ENCODE measurements at places on chromosomes 1 and 21. TPM values are rescaled to one million over a fixed set of nuclear protein-coding genes. Genes with fewer than 3 reads are reported as not detected.

- H3K36me3 ChIP-seq, result peaks cover 14% of the 10 kb centered on the region
- no peak for DNase-seq
- no peak overlapping the region for H3K27ac ChIP-seq
- H3K4me1 ChIP-seq, result no peaks in the 10 kb centered on the region
- no peaks in the 10 kb centered on the region for H3K27me3 ChIP-seq
Measured at GRCh38 chr21:36757196-36757595, 58.3 kb downstream of the SIM2 start.

DNA sequence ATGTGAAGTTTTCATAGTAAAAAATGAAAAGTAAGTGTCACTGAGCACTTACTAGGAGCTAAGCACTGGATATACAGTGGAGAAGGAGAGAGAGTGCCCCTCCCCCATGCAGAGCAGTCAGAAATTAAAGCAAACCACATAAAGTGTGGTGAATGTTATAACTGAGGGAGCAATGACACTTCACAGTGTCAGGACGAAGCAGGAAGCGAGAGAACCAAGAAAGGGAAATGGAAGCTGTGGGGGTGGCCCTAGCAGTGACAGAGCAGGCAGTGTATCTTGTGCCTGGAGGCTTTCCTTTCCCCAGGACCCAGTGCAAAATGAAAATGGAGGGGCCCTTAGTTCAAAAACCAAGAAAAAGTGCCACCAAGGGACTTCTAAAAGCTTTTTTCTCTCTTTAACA lies 21.5 kb upstream of the RCAN3 start:
- peaks cover 12% of the 10 kb centered on the region for H3K4me1 ChIP-seq
- DNase-seq, result no peak
- peak overlapping the region; percentile 70 for H3K4me3 ChIP-seq

- H3K27me3 ChIP-seq, result no peaks in the 10 kb centered on the region
- peak overlapping the region; percentile 98 for H3K27ac ChIP-seq
- H3K4me1 ChIP-seq, result peaks cover 61% of the 10 kb centered on the region
- H3K4me3 ChIP-seq, result peak overlapping the region; percentile 90
Measured at GRCh38 chr1:18926315-18927081, 24.1 kb upstream of the ALDH4A1 start.

- H3K27ac ChIP-seq, result no peak overlapping the region
- H3K27me3 ChIP-seq, result peaks cover 8% of the 10 kb centered on the region
- H3K4me3 ChIP-seq, result no peak overlapping the region
- DNase-seq, result peak; percentile 39
- H3K4me1 ChIP-seq, result peaks cover 19% of the 10 kb centered on the region
- H3K36me3 ChIP-seq, result no peaks in the 10 kb centered on the region
Measured at GRCh38 chr1:3675436-3675835, 23.1 kb downstream of the TP73 start.

DNA sequence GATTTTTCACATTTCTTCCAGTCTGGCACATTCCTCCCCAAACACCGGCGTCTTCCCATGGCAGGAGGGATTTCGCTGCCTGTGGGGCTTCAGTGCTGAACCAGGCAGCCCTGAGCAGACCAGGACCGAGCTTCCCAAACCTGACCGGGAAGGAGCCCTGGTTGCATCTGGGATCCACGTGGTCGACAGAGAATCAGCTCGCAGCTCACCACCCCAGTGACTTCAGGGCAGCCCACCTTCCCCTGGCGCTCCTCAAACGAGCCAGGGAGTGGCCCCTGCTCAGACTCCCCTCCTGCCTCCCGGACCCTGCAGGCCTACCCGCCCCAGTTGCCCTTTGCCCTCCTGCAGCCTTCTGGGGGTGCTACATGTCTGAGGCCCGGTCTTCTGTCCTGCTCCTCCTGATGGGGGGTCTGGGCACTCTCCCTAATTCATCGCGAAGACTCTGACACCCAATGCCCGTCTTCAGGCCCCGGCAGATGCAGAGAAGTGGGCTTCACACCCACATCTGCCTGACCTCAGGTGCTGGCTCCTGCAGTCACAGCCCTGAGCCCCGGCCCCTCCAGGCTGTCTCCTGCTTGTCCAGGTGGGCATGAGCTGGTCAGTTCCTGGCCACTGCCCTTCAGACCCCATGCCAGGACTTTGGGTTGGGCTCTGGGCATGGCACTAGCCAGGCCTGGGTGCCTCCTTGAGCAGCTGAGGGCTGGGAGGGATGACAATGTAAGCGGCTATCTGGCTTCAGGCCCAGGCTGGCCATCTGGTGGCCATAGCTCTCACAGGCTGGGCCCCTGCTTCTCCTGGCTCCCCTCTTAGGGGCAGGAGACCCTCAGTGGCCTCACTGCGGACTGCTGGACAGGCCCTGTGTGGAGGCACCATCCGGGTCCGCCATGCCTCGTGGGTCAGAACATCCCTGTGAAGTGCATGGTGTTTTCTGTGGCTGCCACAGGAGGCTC lies 26.1 kb upstream of the PRSS38 start:
- peaks cover 9% of the 10 kb centered on the region for H3K4me1 ChIP-seq
- peak overlapping the region; percentile 78 for H3K4me3 ChIP-seq
- no peaks in the 10 kb centered on the region for H3K36me3 ChIP-seq
- no peak for DNase-seq
- no peak overlapping the region for H3K27ac ChIP-seq
- peaks cover 16% of the 10 kb centered on the region for H3K27me3 ChIP-seq

GRCh38 chr1:21703318-21703963 lies 34.3 kb upstream of the RAP1GAP start:
- no peak overlapping the region for H3K27ac ChIP-seq
- H3K4me3 ChIP-seq, result no peak overlapping the region
- no peaks in the 10 kb centered on the region for H3K27me3 ChIP-seq
- peaks cover 4% of the 10 kb centered on the region for H3K4me1 ChIP-seq

GRCh38 chr1:53409233-53409632 lies 50.0 kb upstream of the DMRTB1 start:
- H3K36me3 ChIP-seq, result no peaks in the 10 kb centered on the region
- DNase-seq, result no peak
- peaks cover 54% of the 10 kb centered on the region for H3K4me1 ChIP-seq
- no peaks in the 10 kb centered on the region for H3K27me3 ChIP-seq

GRCh38 chr21:46317710-46318463 lies 5.8 kb downstream of the C21orf58 start:
- peaks cover 10% of the 10 kb centered on the region for H3K4me1 ChIP-seq
- H3K4me3 ChIP-seq, result no peak overlapping the region
- no peak overlapping the region for H3K27ac ChIP-seq

GRCh38 chr1:44246806-44247205 lies 33.5 kb downstream of the DMAP1 start:
- no peak overlapping the region for H3K4me3 ChIP-seq
- H3K4me1 ChIP-seq, result peaks cover 8% of the 10 kb centered on the region
- DNase-seq, result no peak
- no peaks in the 10 kb centered on the region for H3K27me3 ChIP-seq
- no peaks in the 10 kb centered on the region for H3K36me3 ChIP-seq

DNA sequence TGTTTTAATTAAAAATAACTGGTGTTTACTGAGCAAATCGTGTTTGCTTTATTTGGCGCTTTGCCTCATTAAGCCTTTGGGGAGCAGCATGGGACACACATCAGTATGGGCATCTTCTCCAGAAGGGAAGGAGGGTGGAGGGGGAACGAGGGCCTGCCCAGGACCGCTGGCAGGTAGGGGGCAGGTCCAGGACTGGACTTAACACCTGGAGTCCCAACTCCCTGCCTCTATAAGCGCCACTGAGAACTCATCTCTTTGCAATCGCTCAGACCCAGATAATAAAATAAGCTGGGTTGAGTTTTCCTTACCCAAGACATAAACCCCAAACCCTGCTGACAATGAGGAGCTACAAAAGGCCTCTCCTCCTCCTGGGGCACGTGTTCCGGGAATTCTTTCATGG lies 15.1 kb downstream of the ABCG1 start:
- no peak for DNase-seq
- H3K27ac ChIP-seq, result peak overlapping the region; percentile 75
- H3K4me1 ChIP-seq, result peaks cover 53% of the 10 kb centered on the region
- H3K4me3 ChIP-seq, result peak overlapping the region; percentile 81
- H3K27me3 ChIP-seq, result peaks cover 11% of the 10 kb centered on the region

DNA sequence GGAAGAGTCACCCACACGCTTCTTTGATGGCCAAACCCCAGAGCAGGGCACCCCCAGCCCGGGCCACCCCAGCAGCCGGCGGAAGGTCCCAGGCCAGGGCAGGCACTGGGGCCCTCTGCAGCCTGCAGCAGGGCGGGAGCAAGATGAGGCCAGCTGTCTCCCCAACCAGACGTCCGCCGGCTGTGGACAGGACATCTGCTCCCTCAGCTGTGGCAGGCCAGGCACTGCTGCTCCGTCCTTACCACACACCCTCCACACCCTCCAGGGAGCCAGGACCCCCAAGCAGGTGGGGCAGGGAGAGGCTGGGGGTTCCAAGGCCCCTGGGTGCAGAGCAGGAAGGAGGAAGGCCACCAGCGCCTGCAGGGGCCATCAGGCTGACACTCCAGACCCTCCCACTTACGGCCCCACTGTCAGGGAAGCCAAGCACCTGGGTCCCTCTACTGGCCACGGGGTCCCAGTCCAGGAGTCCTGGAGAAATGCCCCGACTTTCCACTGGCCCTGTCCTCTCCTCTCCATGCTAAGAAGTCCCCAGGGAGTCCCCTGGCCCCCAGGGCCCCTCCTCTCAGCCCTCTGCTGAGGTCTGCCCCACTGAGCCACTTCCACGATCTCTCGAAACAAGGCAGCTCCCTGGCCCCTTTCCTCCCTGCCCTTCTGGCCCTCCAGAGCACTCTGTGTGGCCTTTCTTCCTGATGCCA lies 5.6 kb downstream of the WNT9A start:
- peak; percentile 40 for DNase-seq
- H3K36me3 ChIP-seq, result no peaks in the 10 kb centered on the region
- H3K4me1 ChIP-seq, result peaks cover 6% of the 10 kb centered on the region
- peaks cover 19% of the 10 kb centered on the region for H3K27me3 ChIP-seq
- H3K27ac ChIP-seq, result no peak overlapping the region

GRCh38 chr21:39452970-39453342 lies 1.2 kb downstream of the SH3BGR start:
- DNase-seq, result no peak
- peaks cover 32% of the 10 kb centered on the region for H3K27me3 ChIP-seq
- H3K4me1 ChIP-seq, result no peaks in the 10 kb centered on the region

GRCh38 chr1:221166559-221167318 lies 287.5 kb downstream of the HLX start:
- no peak overlapping the region for H3K4me3 ChIP-seq
- no peaks in the 10 kb centered on the region for H3K36me3 ChIP-seq
- peaks cover 17% of the 10 kb centered on the region for H3K27me3 ChIP-seq
- peak overlapping the region; percentile 30 for H3K27ac ChIP-seq
- no peak for DNase-seq
- H3K4me1 ChIP-seq, result no peaks in the 10 kb centered on the region

GRCh38 chr1:94633051-94633450 lies 91.5 kb upstream of the F3 start:
- H3K36me3 ChIP-seq, result no peaks in the 10 kb centered on the region
- peaks cover 17% of the 10 kb centered on the region for H3K27me3 ChIP-seq
- no peak overlapping the region for H3K27ac ChIP-seq
- DNase-seq, result no peak
- H3K4me3 ChIP-seq, result no peak overlapping the region
- no peaks in the 10 kb centered on the region for H3K4me1 ChIP-seq

DNA sequence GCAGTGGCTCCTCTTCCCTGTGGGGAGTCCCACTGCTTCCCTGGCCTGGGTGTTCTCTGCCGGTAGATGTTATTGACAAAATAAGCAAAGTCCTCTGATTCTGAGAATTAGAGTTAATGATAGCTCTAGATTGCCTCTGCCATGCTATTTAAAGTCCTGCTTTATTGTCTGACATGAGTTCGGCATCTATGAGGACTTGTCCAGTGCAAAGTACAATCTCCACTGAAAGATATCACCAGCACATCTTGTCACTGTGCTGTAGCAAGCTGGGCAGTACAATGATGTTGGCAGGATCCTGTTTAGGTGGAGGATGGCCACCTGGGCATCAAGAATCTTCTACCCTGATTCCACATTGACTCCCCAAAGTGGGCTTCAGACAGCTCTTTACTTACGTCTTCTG lies 54.0 kb upstream of the ATP5PO start:
- no peak for DNase-seq
- peaks cover 26% of the 10 kb centered on the region for H3K4me1 ChIP-seq
- no peaks in the 10 kb centered on the region for H3K27me3 ChIP-seq
- H3K4me3 ChIP-seq, result no peak overlapping the region
- H3K36me3 ChIP-seq, result no peaks in the 10 kb centered on the region

DNA sequence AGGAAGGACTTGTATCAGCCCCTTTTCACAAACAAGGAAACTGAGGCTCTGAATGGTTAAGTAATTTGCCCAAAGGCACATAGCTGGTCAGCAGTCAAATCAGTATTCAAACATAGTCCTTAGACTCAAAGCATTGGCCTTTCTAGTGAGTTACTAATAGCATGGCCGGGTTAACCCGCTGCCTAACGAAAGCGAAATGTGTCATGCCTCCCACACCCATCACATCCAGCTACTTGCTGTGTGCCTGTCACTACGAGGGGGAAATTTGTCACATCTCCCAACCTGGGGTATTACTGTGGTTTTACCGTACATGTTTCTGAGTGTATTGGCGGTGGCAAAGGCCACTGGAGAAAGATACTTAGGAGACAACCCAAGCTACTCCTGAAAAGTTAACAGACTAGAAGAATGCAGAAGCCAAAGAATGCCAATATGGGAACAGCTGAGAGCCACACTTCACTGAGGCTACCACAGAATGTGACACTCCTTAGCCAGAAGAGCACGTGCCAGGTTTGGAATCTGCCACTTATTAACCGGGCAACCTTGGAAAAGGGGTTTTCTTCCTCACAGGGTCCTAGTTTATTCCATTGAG lies 363.5 kb downstream of the KCNH1 start:
- H3K4me1 ChIP-seq, result no peaks in the 10 kb centered on the region
- H3K27ac ChIP-seq, result no peak overlapping the region
- H3K36me3 ChIP-seq, result no peaks in the 10 kb centered on the region
- H3K4me3 ChIP-seq, result no peak overlapping the region
- no peak for DNase-seq

DNA sequence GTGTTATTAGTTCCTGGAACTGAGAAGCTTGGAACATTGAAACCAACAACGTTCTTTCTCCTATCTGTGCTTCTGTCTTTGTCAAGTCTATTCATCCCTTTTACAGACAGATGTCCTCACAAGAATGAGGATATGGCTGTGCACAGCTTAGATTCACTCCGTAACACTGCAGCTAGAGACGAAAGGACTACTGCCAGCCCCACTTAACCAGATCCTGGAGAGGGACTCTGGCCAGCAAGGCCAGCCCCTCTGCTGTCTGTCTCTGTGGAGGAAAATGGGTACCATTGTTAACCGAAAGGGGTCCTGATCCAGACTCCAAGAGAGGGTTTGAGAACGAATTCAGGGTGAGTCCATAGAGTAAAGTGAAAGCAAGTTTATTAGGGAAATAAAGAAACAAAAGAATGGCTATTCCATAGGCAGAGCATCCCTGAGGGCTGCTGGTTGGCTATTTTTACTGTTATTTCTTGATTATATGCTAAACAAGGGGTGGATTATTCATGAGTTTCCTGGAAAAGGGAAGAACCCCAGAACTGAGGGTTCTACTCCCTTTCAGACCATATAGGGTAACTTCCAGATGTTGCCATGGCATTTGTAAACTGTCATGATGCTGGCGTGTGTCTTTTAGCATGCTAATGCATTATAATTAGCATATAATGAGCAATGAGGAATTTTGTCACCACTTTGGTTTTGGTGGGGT lies 17.4 kb upstream of the USP24 start:
- H3K27ac ChIP-seq, result no peak overlapping the region
- H3K4me3 ChIP-seq, result no peak overlapping the region
- peaks cover 14% of the 10 kb centered on the region for H3K27me3 ChIP-seq

GRIK1 gene
- total RNA-seq, result not detected

MAP10 gene
- total RNA-seq, result 2.8 TPM

PPIAL4G gene
- total RNA-seq, result 0.24 TPM

SYF2 gene
- total RNA-seq, result 32.7 TPM

RPTN gene
- not detected for total RNA-seq

PLA2G2D gene
- not detected for total RNA-seq

Data from natural killer cell treated with Interleukin-12 subunit alpha and Interleukin-12 subunit beta and Interleukin-15 and Interleukin-18, amount 100 ng/mL, for 72 hours (primary cell).